ENCODE measurements at places on chromosomes 7 and 10.

DNA sequence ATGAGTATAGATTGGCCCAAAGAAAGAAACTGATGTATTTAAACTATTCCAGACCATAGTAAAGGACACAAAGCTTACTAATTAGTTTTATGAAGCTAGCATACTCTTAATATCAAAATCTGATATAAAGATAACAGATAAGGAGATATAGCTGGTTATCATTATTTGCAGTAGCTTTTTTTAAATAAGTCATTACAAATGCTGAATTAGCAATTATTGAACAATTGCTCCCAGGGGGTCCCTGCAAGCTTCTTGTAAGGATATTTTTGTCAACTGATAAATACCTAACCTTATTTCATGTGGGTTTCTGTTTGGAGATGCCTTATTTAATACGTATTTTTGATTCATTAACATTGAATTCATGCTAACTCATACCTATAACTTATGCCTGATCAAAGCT, 99.0 kb downstream of the RAB18 start:
- no peak for DNase-seq

DNA sequence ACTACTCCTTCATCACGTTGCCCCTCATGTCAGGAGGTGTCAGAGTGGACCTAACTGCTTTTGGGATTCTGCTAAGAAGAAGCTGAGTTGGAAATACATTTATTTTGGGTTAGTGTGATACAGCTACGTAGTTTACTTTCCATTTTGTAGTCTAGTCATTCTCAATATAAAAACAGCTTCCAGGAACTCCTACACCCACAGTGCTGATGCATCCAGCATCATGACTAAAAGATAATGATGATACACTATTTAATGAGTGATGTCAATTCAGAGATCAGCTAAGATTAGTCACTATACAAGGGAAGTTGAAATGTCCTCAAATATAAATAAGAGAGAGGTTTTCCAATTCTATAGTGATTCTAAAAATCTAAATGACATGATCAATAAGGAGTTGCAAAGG, 264.2 kb upstream of the SLC26A5 start:
- DNase-seq, result no peak

DNA sequence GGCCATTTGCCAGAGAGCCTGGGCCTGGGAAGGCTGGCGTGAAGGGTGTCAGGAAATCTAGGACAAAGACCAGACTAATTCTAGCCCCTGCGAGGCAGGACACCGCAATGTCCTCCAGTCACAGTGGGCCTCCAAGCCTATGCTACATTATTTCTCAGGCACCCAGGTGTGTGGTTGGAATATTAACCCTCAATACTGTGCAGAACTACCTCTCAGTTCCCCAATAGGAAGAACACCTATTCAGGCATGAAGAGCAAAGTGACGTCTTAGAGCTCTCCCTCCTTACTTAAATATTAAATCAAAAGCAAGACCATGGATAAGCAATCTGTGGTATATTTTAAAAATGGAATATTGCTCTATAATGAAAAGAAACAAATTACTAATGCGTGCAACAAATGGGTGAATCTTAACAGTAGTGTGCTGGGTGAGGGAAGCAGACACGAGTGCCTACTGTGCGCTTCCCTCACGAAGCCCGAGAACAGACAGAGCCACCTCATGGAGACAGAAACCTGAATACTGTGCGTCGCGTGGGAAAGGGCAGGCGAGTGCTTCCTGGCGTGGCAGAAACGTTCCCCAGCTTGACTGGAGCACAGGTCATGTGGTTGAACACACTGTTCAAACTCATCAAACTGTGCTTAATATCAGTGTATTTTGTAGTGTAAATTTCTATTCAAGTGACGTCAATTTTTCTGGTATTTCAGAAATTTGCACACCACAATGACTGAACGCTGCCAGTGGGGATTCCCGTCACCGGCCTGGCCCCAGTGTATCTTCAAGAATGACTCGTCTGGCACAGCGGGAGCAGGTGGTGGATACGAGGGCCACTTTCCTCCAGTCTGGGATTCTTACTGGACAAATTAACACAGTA, 15.5 kb upstream of the PTPRN2 start:
- DNase-seq, result no peak

GRCh38 chr7:55432939-55433784, 68.0 kb downstream of the LANCL2 start:
- no peak for DNase-seq

- no peak for DNase-seq
Observed at GRCh38 chr7:101154693-101155102, 422 bp downstream of the AP1S1 start.

All from stimulated activated CD4-positive, alpha-beta T cell treated with anti-CD3 and anti-CD28 coated beads, Interleukin-1b, Interleukin-23, amount 100 ng/mL, for 4 hours (primary cell).